AG10803 (cell line): ENCODE measurements at places on chromosomes 2 and 18.

- peak; percentile 24 for DNase-seq
Measured at GRCh38 chr2:136378712-136379595, 261.0 kb upstream of the CXCR4 start.

DNA sequence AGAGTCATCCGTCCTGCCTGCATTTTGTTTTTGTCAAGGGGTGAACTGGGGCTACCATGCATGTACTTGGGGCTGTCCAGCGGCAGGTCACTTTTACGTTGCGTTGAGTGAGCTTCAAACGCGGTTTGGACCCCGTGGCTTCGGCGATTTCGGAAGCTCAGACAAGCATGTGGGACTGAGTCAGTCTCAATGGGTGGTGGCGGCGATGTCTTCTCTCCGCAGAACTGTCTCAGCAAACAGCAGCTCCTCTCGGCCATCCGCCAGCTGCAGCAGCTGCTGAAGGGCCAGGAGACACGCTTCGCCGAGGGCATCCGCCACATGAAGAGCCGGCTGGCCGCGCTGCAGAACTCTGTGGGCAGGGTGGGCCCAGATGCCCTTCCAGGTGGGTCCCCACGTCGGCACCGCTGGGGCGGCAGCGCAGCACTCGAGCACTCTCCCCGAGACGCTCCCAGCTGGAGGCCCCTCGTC lies 21.3 kb downstream of the FBLN7 start:
- DNase-seq: no peak

DNA sequence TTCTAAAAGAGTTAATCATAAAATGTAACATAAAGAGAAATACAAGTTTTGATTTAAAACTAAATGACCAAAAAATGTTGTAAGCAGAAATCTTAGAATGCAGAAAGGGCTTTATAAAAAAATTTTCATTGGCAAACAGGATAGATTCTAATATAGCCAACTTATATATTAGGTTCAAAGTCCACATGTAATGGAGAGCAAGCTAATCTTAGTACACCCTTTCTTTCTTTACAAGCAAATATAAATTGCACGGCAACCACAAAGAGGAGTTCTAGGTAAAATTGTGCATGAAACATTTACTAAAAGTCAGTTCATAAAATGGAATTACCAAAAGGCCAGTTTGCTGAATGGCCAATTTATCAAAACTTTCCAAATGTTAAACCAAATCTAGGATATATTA lies 130.6 kb downstream of the NOL4 start:
- DNase-seq: no peak

GRCh38 chr2:135962366-135963123 lies 22.9 kb downstream of the DARS1 start:
- no peak for DNase-seq

DNA sequence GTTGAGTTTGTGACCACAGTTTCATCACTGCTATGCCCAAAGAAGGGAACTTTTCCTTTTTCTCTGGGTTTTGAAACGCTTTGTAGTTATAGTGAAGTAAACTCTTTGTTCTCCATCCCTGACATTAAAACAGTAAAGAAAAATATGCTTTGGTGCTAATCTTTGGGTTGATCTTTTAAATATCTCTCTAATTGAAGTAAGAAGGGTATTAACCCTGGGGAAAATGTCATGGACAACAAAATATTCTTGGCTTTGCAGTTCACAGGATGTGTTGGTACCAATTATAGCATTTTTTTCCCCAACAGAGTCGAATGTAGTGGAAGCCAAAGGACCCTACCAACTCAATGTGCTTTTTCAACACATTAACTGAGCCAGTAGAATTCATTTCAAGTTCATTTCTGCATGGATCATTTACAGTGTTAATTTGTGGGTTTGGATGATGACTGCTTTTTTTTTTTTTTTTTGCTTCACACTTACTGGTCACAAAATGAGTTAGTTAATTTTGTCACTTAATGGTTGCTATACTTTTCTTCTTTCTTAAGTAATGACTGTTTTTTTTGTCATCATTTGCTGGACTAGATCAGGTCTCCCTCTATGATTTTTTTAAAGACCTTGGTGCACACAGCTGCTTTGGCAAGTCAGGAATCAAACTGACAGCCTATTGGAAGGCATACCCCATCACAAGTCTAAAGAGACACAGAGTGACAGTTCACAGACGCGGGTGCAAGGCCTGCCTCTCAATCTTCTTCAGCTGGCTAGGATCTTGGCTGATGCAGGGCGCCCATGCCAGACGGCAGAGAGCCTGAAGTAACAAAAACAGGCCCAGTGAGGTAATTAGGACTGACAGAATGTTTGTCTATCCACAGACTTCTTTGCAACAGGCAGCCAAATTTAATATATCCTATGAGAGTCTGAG lies 98.8 kb upstream of the MMADHC start:
- no peak for DNase-seq

DNA sequence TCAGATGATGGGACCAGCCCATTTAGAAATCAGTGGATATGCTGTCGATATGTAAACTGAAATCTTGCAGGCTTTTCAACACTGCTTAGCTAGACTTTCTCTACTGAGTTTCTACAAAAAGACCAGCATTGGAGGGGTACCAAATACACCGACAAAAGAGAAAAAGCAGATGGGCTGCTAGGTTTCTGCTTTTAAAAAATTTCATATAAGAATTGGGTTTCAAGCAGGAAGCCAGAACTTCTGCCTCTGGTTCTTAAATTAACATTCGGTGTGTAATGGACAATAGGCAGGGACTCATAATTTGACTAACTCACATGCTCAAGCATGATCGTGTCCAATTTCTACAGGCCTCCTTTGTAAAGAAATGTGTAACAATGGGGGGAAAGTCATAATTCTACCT lies 3.1 kb downstream of the ARL4C start:
- no peak for DNase-seq

GRCh38 chr18:42028247-42028832 lies 73.3 kb downstream of the PIK3C3 start:
- peak; percentile 58 for DNase-seq
